ENCODE measurements at places on chromosomes 13 and 19.

DNA sequence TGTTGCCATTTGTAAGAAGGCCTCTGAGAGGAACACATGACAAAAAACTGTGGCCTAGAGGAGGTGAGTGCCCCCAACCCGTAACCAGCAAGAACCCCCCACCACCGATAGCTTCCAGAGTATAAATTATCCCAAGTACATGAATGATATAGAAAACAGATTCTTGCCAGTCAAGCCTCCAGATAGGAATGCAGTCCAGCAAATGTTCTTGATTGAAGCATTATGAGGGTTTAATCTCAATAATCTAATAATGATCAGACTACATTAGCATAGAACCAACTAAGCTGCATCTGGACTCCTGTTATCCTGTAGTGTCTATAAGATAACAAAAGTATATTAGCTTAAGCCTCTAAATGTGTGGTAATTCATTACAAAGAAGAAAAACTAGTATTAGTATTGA lies 908.9 kb upstream of the ATXN8OS start:
- DNase-seq = no peak

DNA sequence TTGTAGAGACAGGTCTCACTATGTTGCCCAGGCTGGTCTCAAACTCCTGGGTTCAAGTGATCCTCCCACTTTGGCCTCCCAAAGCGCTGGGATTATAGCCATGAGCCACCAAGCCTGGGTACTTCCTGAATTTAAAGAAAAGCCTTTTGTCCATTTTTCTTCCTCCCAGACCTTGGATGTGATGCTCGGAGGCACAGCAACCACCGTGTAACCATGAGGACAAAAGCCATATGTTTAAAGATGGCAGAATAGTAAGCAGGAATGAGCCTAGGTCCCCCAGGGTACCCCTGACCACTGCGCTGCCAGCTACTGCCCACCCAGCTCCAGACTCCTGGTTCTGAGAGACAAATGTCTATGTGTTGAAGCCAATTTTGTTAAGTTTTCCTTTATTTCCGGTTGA lies 31.1 kb downstream of the ZC3H4 start:
- no peak for DNase-seq

DNA sequence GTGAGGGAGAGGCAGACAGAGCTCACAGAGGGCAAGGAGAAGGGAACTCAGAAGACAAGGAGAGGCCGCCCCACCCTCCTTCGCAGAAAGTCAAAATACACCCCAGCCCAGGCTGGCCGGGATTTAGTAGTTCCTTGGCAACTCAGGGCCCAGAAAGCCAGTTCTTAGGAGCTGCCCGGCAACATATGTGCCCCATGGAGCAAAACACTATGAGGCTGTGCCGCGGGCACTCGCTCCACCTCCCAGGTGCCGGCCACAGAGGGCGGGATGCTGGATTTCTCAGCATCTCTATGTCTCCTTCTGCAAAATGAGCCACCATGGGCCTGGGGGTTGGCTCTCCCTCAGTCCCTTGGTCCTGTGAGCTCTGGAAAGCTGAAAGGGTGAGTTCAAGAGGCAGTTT lies 93.8 kb upstream of the CACNA1A start:
- DNase-seq = no peak

- no peak for DNase-seq
Measured at GRCh38 chr19:16897856-16898161, 9.0 kb downstream of the F2RL3 start.

DNA sequence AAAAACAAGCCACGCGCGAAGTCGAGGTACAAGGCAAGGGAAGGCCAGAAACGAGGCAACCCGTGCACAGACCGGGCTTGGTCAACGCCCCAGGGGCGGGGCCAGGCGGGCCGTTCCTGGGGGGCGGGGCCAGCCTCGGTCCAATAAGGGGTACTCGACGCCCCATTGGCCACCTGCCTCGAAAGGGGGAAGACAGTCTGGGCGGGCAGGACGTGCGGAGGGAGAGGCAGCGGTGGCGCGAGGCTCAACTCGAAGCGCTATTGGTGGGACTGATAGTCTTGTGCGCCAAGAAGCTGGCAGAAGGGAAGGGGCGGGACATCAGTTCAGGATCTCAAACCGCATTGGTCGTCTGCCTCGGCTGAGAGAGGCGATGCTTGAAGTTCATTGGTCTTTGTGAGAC lies at the start of gene LYPD4:
TSS of gene LYPD4 (minus strand) at position 83 of the 400 bp plus-strand sequence. CDS start 5,398 bp downstream, outside the sequence.
- no peak for DNase-seq

GRCh38 chr19:4515732-4516131 lies 2.6 kb downstream of the PLIN4 start:
- no peak for DNase-seq

- no peak for DNase-seq
Measured at GRCh38 chr19:21611659-21612402, 106.4 kb downstream of the ZNF429 start.

DNA sequence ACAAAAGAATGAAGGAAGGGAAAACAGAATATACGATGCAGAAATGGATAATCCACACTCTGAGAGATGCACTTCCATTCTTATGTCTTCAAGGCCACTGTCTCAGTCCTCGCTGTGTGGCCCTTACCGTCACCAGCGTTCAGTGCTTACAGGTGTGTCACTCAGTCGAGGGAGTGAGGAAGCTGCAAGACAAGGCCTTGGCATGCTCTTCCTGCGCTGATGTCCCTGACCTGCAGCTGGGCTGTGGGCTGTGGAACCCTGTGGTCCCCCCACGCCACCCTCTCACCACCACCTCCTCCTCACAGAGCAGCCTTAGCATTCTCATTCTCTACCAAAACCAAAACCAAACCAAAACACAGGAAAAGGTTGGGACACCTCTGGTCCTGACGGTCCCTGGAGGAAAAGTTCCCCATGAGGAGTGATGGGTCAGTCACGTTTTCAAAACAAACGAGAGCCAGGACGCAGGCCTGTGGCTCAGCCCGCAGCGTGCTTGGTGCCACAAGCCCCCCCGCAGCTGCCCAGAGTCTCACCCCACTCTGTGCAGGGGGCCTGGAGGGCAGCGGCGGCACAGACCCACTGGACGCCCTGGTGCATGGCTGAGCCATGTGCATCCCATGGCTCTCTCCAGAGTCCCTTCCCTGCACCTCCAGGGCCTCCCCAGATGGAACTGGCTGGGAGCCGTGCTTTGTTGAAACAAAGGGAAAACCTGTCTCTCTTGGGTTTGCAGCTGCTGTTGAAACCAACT lies 48.2 kb upstream of the GPR183 start:
- DNase-seq = no peak

DNA sequence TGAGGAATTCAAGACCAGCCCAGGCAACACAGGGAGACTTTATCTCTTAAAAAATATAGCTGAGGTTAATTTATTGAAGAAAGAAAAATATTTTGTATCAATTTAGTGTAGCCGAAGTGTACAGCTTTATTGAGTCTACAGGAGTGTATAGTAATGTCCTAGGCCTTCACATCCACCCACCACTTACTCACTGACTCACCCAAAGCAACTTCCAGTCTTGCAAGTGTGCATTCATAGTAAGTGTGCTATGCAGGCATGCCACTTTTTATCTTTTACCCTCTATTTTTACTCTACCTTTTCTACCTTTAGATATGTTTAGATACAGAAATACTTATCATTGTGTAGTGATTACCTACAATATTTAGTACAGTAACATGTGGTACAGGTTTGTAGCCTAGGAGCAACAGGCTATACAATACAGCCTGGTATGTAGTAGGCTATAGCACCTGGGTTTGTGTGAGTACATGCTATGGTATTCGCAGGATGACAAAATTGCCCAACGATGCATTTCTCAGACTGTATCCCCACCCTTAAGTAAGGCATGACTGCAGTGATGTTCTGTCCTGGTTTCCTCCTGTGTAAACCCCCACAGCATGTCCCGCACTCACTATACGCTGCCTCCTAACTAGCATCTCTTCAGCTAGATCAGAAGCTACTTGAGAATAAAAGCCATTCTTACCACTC lies 15.3 kb upstream of the ATP12A start:
- no peak for DNase-seq

DNA sequence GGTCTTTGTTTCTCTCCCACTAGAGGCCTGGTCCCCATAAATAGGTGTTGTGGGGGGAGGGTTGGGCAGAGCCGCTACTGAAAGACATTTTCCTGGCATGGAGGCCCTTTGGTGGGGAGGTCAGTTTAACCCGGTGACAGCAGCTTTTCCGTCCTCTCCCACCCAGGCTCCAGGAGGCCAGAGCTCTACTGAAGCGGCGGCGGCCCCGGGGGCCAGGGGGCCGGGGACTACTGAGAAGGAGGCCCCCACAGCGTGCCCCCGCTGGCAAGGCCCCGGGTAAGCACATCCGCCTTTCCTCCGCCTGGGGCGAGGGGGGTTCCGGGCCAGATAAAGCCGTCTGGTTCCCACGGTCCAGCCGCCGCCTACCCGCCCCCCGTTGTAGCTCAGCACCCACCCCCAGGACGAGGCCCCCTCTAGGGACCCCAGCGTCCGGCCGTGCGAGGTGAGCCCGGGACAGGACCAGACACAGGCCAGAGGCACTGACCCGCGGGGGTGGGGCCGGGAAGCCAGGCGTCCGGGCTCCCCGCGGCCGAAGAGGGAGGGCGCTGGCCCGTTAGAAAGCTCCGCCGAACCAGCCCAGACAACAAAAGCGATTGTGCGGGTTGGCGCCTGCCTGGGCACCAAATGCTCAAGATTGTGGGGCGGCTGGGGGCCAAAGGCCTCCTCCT lies 1.1 kb upstream of the LTBP4 start:
- no peak for DNase-seq

DNA sequence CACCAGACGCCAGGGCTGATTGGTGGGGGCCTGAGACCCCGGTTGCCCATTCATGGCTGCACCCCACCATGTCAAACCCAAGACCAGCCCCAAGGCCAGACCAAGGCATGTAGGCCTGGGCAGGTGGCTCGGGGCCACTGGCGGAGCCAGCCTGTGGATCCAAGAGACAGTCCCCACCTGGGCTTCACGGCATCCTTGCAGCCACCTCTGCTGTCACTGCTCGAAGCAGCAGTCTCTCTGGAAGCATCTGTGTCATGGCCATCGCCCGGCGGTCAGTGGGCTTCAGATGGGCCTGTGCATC lies 3.8 kb upstream of the TEKTIP1 start:
- DNase-seq = no peak

- DNase-seq = no peak
Measured at GRCh38 chr13:25329706-25330105, 28.3 kb downstream of the NUP58 start.

DNA sequence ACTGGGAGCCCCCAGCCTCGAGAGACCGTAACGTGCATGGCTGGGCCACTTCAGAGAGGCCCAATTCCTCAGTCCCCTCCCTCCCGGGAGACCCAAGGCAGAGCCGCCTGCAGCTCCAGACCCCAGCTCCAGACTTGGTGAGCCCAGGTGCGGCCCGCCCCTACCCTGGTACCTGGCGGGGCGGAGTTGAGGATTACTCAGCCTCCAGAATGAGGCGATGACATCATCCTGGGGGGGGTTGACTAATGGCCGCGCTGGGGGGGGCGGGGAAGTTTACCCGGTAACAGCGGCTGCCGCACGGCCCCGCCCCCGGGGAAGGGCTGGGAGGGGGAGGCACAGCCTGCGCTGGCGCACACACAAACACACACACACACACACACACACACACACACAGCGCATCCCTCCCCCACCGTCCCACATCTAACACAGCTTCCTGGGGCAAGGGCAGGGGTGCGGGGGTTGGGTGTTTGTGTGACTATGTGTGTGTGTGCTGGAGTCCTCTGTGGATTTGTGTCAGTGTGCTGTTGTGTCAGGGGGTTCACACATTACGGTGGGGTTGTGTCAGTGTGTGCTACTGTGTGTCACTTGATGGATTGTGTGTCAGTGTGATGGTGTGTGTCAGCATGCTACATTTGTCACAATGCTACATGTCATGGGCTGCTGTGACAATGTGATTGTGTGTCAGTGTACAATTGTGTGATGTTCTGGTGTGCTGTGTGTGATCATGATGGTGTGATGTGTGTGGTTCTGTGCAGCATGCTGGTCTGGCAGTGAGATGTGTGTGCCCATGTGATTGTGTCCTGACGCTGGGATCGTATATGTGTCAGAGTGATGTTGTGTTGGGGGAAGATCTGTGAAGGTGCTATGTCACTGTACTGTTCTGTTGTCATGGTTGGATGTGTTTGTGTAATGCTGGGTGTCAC lies 10.3 kb upstream of the BBC3 start:
- DNase-seq = peak; percentile 40

DNA sequence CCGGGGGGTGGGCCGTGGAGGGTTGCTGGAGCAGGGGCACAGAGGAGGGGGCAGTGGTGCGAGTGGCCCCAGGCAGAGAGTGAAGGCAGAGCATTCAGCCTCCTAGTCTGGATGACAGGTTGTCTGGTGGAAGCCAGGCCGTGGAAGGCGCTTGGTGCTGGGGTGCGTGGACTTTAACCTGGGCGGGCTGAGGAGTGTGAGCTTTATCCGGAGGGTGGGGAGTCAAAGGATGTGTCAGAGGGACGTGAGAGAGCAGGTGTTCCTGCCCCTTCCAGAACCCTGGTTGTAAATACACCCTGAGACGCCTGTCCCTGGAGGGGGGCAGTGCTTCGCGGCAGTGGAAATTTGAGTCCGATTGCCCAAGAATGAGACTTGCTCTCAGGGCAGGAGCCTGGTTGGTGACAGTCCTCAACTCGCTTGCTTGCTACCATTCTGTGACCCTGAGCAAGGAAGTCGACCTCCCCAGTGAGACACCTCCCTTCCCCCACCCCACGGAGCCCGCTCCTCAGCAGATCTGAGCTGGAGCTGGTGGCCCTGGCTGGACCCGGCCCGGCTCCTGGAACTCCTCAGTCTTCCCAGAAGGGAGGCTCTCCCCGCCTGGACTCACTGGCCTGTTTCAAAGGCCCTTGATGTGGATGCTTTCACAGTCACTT lies 2.3 kb downstream of the SPPL2B start:
- DNase-seq = no peak

DNA sequence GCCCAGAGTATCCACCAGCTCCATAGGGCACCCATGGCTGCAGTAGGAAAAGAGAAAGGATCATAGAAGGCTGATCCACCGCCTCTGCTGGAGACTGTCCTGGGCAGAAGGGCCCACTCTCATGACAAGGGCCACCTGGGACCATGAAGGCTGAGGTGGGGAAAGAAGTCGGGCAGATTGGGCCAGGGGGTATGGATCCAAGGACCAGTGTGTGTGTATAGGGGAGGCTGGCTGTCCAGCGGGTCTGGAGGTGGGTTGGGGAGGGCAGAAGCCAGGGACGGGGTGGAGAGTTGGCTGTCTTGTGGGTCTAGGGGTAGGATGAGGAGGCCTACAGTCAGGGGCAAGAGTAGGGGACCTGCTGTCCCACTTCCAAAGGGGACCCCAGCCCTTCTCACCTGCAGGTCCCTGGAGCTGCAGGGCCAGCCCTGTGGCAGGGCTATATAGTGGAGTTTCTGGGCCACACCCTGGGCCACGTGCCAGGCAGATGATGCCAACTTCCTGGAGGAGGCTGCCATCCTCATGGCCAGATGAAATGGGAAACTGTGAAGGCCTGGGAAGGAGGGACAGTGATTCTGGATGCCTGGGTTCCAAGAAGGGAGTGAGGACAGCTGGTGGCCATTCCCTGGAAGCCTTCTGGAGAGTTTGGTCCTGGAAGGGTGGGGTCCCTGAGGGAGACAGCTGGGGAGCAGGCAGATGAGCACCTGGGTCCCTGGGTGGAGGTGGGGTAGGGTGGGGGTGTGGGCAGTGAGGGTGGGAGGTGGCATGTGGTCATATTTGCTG lies at the start of gene FCGBP:
TSS of gene FCGBP (minus strand) at position 51 of the 780 bp plus-strand sequence.
- DNase-seq = no peak

DNA sequence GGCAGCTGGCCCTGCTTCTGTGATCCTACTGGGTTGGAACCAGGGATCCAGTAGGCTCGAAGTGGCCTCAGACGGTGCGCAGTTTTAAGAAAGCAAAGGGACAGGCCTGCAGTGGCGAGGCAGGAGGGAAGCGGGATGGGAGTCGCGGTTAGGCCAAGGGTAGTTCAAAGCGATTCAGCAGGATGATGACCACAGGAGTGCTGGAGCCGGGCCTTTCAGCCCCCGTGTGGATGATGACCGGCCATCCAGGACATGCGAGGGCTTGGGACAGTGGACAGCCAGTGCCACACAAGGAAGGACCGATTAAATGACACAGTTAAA lies 854 bp downstream of the RNASEH2B start:
- no peak for DNase-seq

Data from NCI-H1048 (cell line).